Fibroblast of villous mesenchyme (primary cell): ENCODE measurements at places on chromosomes 2 and 18. TPM values are rescaled to one million over a fixed set of nuclear protein-coding genes. Genes with fewer than 3 reads are reported as not detected.

GRCh38 chr2:220281771-220282170, 654.3 kb downstream of the SLC4A3 start:
- no peak for DNase-seq

STAM2 gene
- total RNA-seq: 37.7 and 51.4 TPM in 2 replicates

ASAP2 gene
- 39.0 and 66.5 TPM in 2 replicates for total RNA-seq

DNA sequence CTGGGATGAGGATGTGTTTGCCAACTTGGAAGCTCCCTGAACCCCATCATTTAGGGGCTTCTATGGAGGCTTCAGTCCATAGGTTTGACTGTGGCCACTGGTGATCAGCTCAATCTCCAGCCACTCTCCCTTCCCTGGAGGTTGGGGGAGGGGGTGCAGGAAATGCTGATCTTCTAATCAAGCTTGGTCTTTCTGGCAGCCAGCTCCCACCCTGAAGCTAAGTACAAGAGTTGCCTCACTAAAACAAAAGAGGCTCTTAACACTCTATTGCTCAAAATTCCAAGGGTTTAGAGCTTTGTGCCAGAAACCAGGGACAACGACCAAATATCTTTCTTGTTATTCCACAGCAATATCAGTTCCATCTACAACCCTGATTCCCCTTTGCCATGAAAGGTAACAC, 19.4 kb upstream of the MPPE1 start:
- no peak for DNase-seq

GRCh38 chr2:1881502-1881901, 137.2 kb upstream of the PXDN start:
- DNase-seq: no peak

TLX2 gene
- total RNA-seq: not detected in 2 replicates

CIDEA gene
- not detected in 2 replicates for total RNA-seq

GRCh38 chr2:64222351-64222750, 78.1 kb upstream of the PELI1 start:
- DNase-seq: peak; percentile 61

DNA sequence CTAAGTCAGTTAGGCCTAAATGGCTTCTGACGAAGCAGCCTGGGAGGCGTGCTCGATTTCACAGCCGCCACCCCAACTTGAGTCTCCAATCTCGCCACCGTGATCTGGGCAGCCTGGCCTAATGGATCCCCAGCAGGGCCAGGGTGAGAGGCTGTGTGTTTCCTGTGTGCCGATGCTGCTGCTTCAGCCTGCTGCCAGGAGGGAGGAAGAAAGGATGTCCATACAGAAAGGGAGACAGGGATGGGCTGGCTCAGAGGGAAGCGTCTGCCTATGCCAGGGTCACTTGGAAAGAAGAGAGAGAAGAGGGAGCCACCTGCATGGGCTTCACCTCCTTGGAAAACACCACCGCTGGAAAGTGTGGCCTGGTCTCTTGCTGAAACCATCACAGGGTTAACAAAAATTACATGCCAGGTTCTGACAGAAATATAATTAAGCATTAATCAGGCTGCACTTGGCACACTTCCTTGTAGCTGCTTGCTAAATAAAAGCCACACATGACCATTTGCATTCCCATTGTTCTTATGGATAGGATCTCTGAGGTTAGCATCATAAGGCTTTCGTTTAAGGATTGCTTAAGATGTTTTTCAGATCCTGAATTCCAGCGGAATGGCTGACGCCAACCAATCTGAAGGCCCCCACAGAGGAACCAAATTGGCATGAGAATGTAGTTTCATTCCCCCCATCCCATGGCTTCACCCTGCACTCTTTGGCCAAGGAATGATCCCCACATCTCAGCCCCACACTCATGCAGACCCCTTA, 108.8 kb upstream of the SLC1A4 start:
- DNase-seq: no peak

- no peak for DNase-seq
These were observed 20.5 kb upstream of the PPP4R1 start for GRCh38 chr18:9634856-9635255.

- no peak for DNase-seq
These were observed 165.9 kb downstream of the DYSF start for GRCh38 chr2:71619230-71619741.

IWS1 gene
- total RNA-seq: 35.1 and 42.7 TPM in 2 replicates

DNA sequence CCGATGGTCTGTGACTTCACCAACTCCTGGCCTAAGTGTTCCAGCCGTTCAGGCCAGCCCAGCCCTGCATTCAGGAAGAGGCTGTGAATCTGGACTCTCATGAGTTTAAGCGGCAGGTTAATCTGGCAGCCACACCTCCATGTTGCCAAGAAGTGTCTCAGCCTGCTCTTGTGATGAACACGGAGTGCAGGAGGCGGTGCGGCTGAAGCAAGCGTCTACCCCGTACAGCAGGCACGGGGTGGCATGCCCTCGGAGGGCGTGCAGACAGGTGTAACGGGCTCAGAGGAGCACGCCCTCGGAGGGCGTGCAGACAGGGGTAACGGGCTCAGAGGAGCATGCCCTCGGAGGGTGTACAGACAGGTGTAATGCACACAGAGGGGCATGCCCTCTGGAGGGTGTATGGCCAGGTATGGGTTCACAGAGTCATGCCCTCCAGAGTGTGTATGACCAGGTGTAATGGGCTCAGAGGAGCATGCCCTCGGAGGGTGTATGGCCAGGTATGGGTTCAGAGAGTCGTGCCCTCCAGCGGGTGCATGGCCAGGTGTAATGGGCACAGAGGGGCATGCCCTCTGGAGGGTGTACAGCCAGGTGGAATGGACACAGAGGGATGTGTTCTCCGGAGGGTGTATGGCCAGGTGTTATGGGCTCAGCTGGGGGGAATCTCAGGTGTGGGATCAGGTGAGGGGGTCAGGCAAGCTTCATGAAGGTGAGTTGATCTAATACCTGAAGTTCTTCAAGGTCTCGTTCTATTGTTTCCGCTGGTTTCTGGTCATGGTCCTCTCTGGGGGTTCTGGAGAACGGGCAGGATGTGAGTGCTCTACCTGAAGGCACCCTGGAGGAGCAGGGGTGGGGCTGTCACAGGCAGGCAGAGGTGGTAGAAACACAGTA, 22.6 kb downstream of the CROCC2 start:
- no peak for DNase-seq
